ENCODE measurements at places on chromosomes 5 and 9. TPM values are rescaled to one million over a fixed set of nuclear protein-coding genes. Genes with fewer than 3 reads are reported as not detected.

Gene GLDC
- 26.3 TPM for total RNA-seq

Gene GAS1
- total RNA-seq = not detected

Gene ACOT12
- total RNA-seq = not detected

Gene PCDHB2
- total RNA-seq = 17.6 TPM

DNA sequence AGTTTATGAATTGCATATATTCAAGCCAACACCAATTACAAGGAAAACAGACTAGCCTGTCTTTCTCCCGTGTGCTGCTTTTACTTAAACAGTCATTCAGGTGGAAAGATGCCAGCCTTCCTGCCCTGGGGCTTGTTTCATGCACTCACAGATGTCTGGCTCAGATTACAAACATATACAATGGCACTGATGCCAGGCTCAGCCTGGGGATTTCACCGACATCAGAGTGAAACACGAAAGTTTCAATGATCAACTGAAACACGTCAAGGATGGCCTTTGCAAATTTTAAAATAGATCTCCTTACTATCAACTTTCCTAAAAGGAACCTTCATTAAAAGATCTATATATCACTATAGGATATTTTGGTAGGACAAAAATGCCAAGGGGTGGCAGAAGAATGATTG, 1576.5 kb downstream of the EFNA5 start:
- DNase-seq = no peak

- no peak for DNase-seq
Measured at GRCh38 chr9:71042448-71042990, 78.9 kb downstream of the TRPM3 start.

DNA sequence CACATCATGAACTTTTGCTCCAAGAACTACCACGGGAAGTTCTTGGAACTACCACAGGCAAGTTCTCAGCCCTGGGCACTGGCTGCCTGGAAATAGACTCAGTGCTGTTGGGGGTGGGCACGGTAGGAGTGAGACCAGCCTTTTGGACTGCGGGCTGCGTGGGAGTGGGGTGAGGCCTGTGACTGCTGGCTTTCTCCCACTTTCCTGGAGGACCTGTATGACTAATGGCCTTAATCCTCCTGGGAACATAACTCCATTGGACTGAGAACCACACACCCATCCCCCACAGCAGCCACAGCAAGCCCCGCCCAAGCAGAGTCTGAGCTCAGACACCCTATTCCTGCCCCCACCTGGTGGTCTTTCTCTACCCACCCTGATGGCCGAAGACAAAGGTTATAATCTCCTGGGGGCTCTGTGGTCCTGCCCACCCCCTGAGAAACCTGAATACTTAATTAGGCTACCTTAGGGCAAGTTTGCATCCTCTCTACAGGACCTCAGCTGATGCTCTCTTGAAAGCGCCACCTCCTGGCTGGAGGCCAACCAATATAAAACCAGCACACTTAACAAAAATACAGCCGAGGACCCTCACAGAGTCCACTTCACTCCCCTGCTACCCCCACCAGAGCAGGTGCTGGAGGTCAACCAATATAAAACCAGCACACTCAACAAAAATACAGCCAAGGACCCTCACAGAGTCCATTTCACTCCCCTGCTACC, 112.6 kb downstream of the CACNA1B start:
- no peak for DNase-seq

- no peak for DNase-seq
Measured at GRCh38 chr9:83511051-83511450, 27.1 kb downstream of the FRMD3 start.

DNA sequence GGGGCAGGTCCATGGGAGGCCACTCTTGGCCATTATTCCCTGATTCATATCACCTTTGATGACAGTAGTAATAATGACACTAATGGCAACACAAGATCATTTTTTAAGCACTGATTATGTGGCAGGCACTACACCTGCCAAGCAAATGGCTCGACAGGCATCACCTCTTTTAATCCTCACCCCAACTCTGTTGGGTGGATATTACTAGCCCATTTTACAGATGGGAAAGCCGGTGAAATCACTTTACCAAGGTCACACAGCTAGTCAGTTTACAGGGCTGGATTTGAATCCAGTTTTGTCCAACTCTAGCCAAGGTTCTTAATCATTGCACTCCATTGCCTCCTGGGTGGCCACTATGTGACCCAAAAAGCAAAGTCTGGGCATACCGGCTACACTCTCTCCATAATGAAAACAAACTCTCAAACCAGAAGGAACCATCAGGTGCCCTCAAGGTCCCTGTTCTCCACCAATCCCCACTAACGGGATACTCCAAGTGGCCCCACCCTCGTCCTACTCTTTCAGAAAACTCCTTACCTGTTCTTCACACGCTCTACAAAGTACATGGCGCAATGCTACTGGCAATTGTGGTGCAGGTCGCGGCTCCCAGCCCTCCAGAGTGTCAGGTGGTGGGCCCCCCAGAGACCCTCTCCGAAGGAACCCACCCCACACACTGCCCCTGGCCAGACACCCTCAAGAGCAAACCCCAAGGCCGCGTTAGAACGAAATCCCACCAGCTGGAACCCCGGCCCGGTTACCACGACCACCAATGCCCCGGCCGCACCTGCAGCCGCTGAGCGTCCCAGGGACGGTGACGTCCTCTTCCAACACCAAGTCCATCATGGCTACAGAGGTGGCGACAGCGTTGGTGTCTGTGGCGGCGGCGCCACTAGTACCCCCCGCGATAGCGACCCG, 572 bp downstream of the CDK5RAP2 start:
- DNase-seq = no peak

DNA sequence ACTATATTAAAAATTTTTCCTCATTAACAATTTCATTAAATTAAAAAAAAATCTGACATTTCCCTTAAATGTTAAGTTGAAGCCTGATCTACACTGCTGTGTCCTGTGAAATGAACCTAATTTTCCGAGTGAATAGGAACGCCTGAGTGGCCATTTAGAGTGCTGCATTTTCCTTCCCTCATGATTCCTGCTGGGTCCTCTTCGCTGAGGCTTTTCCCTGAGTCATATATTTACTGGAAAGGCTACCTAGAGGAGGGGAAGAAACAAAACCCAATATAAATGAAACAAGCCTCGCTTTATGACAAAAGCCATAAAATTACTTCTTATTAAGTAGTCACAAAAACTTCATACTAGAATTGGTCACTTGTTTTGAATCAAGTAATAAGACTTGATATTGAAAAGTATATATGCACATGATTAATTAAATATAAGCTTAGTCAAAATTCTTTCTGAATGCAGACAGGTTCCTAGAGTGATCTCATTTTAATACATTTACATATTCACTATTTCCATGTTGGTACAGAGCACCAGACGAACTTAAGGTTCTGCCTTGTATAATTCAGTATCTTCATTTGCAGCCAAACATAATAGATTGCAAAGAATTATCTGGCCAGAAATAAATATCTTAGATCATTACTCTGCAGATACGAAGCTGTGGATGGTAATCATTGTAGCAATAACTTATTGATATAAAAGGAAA, 6.3 kb upstream of the ISCA1 start:
- no peak for DNase-seq

GRCh38 chr5:178385496-178385890, 152.9 kb upstream of the PHYKPL start:
- DNase-seq = no peak

DNA sequence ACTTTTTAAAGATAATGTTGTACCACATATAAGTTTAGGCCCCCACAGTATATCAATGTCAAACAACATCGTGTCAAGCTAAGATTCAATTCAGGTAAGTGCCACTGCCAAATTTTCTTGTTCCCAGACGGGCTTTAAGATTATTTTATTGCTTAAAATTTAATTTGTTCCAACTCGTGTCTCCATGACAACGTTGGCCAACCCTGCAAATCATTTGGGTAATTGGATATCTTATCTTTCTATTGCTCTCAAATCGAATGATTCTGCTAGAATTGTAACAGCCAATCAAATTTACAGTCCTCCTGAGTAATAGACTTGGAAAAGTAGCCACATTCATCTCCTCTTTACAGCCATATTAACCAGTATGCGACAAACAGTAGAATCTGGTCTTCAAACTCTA, 19.5 kb downstream of the TLE1 start:
- no peak for DNase-seq

GRCh38 chr5:14082973-14083372, 60.2 kb upstream of the TRIO start:
- no peak for DNase-seq

GRCh38 chr5:93430673-93431199, 150.3 kb downstream of the NR2F1-AS1 start:
- DNase-seq = no peak

- no peak for DNase-seq
Measured at GRCh38 chr9:137975936-137976565, 98.5 kb downstream of the CACNA1B start.

GRCh38 chr5:179731791-179732411, 721 bp upstream of the MAML1 start:
- DNase-seq = no peak
